ENCODE measurements at places on chromosomes 7 and 10.
A peak's percentile ranks its signal among the peaks of the same experiment; 100 is the strongest.

DNA sequence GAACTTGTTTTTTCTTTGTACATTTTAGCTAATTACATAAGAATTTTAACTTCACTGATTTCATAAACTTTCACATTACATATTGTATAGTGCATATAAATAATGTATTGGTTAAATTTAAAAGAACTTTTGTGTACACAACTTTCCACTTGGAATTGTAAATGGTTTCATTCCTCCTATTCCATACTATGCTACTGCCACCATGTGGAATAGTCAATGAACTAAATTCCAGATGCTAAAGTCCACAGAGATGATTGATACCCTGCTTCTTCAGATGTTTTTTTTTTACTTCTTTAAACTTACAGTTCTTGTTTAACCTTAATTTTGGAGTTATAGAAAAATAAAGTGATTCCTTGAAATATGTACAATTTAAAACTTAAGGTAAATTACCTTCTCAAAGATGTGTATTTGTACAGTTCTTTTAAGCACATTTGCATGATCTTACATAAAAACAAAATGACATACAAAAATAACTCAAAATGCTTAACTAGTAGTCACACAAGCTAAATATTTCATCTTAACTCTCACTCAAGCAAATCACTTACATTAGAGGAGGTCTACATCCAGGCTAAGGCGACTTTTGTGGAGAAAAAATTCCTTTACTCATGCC is 247.6 kb upstream of the HGF start:
- peak; percentile 68 for DNase-seq

- DNase-seq: no peak
Measured at GRCh38 chr10:31725436-31725835, 203.2 kb downstream of the ARHGAP12 start.

GRCh38 chr10:121500701-121501332 is 97.4 kb downstream of the FGFR2 start:
- DNase-seq: no peak

DNA sequence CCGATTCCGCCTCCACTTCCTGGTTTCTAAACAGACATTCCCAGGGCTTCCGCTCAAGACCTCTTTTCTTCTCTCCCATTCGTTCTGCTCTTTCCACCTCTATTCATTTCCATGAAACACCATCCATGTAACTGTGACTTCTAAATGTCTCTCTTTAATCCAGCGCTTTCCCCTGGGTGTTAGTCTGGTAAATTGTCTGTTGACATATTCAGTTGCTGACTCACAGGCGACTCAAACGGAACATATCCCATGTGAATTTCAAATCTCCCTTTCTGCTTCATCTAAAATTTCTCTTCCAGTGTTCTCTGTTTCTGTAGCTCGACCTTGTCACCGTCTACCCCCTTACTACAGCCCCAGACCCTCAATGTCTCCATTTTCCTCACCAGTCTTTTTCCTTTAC is 119.1 kb downstream of the PFKFB3 start:
- DNase-seq: peak; percentile 5

DNA sequence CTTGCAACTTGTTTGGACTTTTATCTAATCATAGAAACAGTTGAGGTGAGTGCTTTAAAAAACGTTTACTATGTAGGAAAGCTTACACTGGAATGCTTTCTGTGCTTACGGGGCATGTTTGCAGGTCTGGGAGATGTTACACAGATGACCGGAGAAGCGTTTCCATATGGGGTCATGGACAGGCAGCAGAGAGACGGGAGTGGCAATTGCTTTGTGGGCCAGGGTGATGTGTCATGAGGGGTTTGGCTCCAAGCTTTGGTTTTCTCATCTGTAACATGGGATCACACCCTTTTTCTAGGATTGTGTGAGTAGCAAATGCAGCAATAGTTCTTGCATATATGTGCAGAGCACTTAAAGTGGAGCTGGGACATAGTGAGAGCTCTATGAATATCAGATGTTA is 174.8 kb upstream of the MKI67 start:
- DNase-seq: no peak

DNA sequence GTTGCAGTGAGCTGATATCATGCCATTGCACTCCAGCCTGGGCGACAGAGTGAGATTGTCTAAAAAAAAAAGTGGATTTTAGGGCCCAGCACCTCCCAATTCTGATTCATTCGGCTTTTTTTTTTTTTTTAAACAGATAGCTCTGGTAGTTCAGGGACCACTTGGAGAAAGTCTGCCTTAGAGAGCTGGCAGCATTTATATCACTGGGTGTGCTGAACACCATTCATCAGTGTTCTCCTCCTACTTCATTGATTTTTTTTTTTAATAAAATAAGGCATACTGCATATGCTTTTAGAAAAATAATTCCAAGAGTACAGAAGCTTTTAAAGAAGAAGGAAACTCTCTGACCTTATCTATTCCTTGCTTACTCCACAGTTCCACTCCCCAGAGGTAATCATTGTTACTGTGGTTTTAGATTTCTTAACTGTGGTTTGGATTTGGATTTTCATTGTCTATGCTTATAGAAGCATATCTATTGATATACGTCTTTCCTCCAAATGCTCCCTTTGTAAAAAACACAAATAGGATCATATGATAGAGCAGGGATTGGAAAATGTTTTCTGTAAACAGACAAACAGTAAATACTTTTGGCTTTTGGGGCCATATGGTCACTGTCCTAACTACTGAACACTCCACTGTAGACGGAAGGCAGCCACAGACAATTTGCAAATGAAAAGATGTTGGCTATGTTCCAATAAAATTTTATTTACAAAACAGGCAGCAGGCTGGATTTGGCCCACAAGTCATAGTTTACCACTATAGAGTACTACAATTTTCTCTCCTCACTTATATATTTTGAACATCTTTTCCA is 21.1 kb upstream of the SAR1A start:
- peak; percentile 54 for DNase-seq

GRCh38 chr10:59283456-59284091 is 78.8 kb downstream of the FAM13C start:
- DNase-seq: no peak

GRCh38 chr10:78781251-78781913 is 287.4 kb upstream of the ZMIZ1 start:
- no peak for DNase-seq

- no peak for DNase-seq
Measured at GRCh38 chr7:28528899-28529298, 116.6 kb downstream of the CREB5 start.

DNA sequence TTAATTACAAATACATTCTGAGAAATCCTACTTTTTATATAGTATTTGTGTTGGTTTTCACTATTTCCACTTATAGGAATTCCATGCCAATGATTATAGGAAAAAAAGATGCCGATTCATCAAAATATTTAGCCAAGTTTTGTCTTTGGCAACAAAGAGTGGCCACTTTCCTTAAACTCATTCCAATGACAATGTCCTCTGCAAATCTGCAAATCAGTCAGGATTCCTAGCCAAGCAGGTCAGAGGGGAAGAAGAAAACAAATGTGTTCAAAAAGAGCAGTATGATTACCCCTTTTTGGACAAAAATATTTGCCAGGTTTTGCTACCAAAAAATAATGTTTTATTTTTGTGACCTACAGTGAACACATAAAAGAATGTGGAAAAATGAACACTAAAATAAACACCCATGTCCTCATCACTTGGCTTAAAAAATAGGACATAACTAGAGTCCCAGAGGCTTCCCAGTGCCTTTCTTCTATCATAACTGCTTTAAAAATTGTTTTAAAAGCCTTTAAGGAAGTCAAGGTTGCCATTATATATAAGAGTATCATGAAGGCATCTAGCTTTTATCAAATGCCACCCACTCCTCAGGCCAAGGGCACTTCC is 125.9 kb downstream of the ADAM12 start:
- no peak for DNase-seq

- no peak for DNase-seq
Measured at GRCh38 chr10:75428434-75429158, 2.8 kb upstream of the LRMDA start.

GRCh38 chr10:116110736-116111135 is 162.3 kb downstream of the GFRA1 start:
- no peak for DNase-seq

DNA sequence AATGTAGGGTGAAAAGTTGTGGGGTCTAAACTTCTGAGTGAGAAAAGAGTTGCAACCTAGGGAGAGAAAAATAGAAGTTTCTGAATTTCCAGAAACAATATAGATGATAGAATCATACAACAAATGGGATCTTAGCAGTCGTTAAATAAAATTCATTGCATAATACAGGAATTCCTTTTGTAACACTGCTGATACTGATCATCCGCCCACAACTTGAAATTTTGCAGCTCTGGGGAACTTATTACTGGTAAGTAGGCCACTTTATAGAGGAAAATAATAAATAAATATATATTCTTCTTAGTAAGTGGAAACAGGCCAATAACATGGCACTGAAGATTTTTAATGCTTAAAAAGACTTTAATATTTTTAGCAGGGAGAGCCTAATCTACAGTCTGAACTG is 81.9 kb upstream of the SMIM30 start:
- peak; percentile 10 for DNase-seq

GRCh38 chr7:96321031-96321657 is 754 bp downstream of the SLC25A13 start:
- peak; percentile 81 for DNase-seq

- no peak for DNase-seq
Measured at GRCh38 chr7:95875519-95875918, 103.2 kb downstream of the DYNC1I1 start.

- peak; percentile 92 for DNase-seq
Measured at GRCh38 chr10:61835069-61835945, 66.2 kb upstream of the ARID5B start.

DNA sequence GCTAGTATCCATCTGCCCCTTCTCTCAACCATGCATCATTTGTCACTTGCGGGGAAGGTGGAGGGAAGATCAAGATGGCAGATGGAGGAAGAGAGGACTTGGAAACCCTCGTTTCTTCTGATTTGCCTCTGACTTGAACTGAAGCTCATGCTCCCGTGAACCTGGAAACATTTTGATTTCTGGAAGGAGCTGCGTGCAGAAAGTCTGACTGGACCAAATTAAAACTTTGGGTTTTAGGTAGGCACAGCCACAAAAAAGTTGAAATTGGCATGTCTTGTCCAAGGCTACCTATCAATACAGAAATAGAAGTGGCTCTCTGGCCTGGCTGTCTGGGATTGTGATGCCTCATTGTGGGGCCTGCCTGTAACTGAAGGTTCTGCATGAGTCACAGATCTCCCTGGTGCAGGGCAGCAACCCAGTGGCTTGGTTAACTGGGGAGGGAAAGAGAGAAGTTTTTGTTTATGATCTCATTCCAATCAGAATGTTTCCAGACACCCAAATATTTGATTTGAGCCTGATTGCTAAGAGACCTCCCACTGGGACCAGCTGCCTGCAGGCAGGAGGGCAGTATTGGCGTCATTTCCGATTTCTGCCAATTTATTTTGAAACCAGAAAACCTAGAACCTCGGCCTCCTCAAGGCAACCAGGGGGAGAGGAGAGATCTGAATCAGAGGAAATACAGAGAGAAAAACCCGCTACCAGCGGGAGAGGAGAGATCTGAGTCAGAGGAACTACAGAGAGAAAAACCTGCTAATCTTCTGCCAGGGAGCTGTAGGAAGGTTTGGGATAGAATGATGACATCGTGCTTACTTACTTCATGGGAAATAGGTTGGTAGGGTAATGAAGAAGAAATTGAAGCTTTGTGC is 363.6 kb downstream of the ANKRD30A start:
- peak; percentile 67 for DNase-seq

DNA sequence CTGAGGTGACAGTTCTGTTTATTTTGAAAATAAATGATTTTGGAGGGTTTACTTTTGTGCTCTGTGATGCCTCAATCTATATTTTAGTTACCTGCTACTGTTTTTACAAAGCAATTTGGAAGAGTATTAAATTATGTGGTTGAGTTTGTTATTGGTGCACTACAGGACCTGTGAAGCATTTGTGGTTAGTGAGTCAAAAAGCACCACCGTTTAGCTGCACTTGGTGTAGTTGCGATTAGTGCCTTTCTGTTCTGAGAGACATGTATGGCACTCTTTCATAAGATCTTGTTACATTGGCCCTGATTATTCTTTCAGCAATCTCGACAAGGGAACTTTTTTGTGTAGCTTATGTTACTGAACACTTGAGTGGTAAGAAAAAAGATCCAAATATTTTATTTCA is 132.2 kb downstream of the BBS9 start:
- no peak for DNase-seq

DNA sequence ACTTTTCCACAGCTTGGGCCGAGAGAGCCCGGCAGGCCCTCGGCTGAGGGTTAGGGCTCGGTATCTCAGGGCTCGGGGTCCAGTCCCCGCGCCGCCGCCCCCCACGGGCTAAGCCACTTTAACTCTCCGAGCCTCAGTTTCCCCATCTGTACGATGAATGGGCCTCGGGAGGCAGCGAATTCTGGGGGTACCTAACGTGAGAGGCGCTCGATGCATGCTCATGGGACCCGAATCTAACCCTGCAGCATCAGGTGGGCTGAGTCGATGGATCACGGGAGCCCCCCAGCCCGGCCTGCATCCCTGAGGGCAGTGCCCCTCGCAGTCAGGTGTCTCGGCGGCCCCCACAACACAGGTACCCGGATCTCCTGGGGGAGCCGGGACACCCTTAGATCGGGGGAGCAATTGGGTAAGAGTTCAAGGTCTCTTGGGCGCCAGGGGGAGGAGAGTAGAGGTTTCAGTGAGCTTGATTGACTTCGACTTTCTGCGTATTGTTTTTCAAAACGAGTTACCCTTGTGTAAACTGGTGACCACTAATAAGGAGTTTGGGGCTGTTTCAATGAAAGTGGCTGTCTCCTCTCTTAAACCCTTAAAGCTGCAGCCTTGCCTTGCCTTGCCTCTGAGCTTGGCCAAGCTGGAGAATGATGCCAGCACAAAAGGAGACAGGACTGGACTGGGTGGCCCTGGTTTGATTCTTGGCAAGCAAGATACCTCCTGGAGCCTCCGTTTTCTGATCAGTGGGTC is 631 bp downstream of the POR start:
- peak; percentile 32 for DNase-seq

DNA sequence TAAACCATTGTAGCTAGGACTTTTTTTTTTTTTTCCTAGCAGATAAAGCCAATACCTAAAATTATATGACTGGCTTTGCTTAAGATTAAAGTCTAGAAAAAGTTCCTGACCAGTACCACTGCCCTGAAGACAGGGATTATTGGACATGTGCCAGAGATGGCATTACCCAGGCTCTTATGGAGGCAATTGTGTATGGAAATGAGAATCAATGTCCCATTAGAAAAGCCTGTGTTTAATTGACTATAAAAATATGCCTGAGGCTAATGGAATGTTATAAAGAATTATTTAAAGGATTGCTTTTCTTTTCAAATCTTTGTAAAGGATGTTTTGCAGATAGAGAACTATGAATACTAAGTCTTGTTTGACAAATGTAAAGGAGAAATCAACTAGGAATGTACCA is 196.7 kb downstream of the ANK3 start:
- DNase-seq: no peak

- no peak for DNase-seq
Measured at GRCh38 chr7:146575903-146576302, 459.3 kb downstream of the CNTNAP2 start.

GRCh38 chr7:30169579-30169978 is 34.8 kb downstream of the MTURN start:
- no peak for DNase-seq
